Stimulated activated CD4-positive, alpha-beta T cell treated with anti-CD3 and anti-CD28 coated beads, Interleukin-1b, Interleukin-23, amount 100 ng/mL, for 4 hours (primary cell): ENCODE measurements at places on chromosomes 11 and 22.

- peak; percentile 5 for DNase-seq
These were observed at the start of gene LARGE1 for GRCh38 chr22:33920197-33920540. Gene LARGE1 (minus strand): TSS chr22:33920476.

DNA sequence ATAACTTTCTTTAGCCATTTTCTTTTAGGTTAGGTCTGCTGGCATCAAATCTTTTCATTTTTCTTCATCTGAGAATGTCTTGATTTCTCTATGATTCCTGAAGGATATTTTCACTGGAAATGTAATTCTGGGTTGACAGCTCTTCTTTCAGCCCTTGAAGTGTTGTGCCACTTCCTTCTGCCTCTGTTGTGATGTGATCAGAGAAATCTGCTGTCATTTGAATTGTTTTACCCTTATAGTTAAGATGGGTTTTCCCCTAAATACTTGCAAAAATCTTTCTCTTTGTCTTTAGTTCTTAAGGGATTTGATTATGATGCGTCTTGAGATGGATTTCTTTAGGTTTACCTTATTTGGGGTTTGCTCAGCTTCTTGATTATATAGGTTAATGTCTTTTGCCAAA is 23.0 kb downstream of the USP47 start:
- no peak for DNase-seq

DNA sequence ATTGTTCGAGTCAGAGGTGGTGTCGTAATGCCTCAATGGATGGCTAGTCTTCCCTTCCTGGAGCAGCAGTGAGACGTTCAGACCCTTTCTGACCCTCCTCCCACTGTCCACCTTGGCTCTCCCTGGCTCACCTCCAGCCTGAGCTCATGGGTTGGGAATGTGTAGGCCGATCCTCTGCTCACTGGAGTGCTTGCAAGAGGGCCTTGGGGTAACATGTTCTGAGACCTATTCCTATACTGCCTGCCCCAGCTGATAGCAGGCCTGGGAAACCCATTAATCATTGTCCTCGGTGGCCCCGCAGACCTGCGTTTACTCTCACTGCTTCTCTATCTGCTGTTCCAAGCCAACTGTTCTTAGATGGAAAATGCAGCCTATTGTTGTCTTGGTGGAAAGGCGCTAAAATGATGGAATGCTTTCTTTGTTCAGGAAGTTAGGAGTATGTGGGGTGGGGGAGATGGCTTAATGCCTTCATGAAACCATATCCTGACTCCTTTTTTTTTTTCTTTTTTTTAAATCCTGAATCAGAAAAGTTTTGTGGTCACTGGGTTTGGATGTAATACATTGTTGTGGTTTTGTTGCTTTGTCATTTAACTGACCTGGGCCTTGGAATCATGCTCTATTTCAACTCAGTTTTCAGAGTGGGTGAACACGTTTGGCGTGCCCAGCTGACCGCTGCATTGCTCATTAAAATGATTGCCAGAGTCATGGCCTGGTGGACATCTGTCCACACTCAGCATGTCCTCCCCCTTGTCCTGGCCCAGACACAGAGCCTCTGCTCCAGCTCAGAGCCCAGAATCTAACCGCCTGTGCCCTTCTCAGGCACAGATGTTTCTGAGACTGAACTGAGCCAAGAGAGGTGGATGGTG is 72.5 kb downstream of the MICAL2 start:
- DNase-seq, result no peak

DNA sequence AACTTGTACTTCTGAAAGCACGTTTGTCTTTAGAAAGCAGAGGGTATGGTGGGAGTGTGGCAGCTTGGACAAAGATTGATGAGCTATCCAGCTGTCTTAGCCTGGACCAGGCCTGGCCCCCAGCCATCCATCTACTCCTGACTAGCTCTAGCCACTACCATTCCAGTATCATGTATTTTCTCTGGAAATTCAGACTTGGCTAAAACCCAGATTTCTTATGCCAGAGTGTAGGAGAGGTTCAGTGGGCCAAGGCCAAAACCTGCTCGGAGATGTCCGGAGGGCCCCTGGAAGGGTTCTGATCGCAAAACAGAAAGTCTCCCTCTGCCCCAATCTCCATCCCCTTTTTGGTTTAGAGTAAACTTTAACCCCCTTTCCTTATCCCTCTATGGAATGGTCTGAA is 24.8 kb upstream of the MTCH2 start:
- DNase-seq, result no peak

DNA sequence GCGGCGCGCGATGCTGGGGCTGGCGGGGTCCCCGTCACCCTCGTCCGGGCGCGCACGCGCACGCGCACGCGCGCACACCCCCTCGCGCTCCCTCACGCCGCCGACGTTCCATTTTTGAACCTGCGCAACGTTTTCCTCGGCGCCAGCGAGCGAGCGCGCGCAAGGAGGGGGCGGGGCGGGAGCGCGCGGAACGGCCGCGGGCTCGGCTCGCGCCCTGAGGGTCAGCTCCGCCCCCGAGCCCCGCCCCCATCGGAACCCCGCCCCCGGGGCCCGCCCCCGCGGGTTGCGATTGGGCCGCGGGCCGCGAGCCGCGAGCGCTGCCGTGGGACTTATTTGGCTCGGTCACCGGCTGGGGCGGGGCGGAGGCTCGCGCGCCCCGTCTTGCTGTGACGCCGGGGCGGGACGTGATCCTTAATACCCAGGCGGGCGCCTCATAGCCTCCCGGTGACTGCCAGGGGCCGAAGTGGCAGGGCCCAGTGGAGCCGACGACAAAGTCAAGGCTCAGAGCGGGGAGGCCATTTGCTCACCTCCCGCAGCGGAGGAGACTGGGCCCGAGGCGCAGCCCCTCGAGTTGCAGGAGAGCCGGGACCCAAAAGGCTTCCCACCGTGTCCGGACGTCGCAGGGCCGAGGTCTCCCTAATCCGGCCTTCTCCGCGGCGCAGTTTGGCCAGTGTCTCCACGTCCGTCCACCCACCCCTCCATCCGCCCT is at the start of gene CBX7:
Gene CBX7, minus strand, starts transcription at position 170 of the 709 bp plus-strand sequence. CDS start 236 bp downstream, outside the sequence.
- DNase-seq, result peak; percentile 84

DNA sequence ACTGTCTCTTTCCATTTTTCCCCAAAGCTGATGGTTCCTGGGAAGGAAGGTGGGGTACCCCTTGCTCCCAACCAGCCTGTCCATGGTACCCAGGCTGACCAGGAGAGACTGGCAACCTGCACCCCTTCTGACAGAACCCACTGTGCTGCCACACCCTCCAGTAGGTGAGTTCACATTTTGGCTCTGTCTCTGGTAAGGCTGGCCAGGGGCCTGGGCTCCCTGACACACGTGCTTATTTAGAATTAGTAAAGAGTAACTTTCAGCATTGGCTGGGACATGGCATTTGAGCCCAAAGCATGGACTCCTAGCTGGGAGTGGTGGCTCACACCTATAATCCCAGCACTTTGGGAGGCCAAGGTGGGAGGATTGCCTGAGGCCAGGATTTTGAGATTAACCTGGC is 35.1 kb downstream of the ARHGAP1 start:
- no peak for DNase-seq

GRCh38 chr11:126088999-126089398 is 26.3 kb upstream of the CDON start:
- DNase-seq, result no peak

DNA sequence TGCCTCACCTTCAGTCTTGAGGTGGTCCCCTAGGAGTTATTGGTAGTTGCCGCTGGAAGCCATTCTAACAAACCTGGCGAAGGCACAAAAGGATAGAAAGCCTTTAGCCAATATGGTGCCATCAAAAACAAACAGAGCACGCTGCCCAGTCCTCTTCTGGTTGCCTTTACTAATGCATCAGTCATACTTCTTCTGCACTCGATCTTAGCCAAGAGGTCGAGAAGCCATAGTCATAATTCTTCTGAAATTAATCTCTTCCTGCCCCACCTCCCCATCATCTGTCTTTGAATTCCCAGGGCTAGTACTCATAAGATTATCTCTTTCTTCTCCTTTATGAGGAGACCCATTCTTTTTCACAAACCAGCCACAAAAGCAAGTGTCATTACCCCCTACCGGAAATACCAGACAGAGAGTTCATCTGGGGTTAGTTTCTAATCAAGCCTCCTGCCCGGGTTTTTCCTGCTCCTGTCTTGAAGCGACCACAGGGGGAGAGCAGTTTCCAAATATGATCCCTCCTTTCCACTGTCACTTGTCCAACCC is 21.4 kb upstream of the EHF start:
- no peak for DNase-seq

DNA sequence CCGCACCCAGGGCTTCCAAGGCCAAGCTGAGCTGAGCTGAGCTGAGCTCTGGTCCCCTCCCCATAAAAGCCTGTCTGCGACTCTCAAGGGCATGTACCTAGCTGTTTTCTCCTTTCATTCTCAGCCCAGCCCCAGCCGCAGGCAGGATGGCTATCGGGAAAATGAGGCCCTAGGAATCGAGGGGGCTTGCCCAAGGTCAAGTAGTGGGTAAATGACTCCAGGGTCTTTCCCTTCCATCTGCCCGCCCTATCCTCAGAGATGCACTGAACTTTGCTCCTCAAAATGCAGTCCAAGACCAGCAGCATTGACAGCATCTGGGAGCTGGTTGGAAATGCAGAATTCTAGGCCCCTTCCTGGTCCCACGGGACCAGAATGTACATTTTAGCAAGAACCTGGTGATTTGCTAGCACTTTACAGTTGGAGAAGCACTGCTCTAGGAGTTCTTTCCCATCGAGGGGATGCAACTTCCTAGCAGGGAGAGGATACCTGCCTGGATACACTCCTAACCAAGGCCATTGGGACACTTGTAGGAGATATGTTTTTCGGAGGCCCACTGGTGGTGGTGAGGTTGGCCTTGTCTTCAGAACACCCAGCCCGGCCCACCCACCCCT is 43.2 kb upstream of the ACCSL start:
- no peak for DNase-seq

- DNase-seq, result no peak
These were observed 50.0 kb downstream of the TMEM123 start for GRCh38 chr11:102402548-102402947.

DNA sequence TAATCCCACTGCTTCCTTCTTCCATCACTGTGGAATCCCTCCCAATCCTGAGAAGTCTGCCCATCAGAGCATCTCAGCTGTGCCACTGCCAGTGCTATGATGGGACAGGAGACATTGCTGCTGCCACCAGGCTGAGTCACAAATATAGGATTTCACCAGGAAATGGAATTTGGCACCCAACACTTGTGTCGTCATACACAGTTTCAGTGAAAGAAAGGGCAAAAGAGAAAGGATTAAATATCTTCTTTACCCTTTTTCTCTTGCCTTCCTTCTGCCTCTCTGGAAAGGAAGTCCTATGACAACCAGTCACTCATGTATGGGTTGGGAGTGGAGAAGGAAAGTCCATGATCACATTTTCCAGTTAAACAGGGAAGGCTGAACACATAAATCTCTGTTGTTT is 133.4 kb downstream of the SPON1 start:
- no peak for DNase-seq

GRCh38 chr22:37344735-37345449 is 62.6 kb downstream of the CYTH4 start:
- no peak for DNase-seq

- DNase-seq, result no peak
These were observed at the start of gene TBX1 for GRCh38 chr22:19760058-19760950. Gene TBX1 (plus strand): TSS chr22:19760778. CDS start chr22:19760844, 66 bp downstream.

DNA sequence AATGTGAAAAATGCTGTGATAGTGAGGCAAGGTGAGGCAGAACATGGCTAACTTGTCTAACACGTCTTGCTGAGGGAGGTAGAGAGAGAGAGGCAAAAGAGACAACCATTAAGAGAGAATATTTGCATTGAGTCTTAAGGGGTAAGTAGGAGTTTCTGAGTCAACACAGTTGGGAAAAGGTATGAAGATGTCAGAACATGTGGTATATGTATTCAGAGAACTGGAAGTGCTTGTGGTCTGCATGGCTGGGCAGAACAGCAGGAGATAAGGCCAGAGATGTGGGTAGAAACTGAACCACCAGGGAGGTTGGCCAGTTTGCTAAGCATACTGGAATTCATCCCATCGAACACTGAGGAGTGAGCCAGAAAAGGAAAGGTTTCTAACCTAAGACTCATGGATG is 25.0 kb upstream of the SLC5A1 start:
- no peak for DNase-seq

GRCh38 chr11:84526250-84526649 is 1100.9 kb downstream of the DLG2 start:
- no peak for DNase-seq

GRCh38 chr11:128453444-128454336 is 133.7 kb downstream of the ETS1 start:
- no peak for DNase-seq

DNA sequence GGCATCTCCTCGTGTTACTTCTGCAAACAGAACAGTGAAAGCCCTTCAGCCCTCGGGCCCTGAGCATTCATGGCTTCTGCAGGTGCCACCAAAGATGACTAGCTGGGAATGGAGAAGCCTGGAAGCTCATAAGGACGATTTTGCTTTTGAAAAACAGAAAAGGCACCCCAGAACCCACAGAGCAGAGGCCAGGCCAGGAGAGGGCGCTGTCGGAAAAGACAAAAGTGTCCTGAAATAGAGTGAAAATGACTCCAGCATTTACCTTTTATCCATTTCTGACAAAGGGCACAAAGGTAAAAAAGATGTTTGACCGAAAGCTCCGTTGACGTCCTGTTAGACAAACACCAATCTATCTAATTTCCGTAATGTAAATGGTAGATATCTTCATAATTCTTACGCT is 37.6 kb downstream of the ZNF195 start:
- peak; percentile 64 for DNase-seq

GRCh38 chr22:49905465-49905864 is 12.8 kb downstream of the ALG12 start:
- DNase-seq, result no peak

DNA sequence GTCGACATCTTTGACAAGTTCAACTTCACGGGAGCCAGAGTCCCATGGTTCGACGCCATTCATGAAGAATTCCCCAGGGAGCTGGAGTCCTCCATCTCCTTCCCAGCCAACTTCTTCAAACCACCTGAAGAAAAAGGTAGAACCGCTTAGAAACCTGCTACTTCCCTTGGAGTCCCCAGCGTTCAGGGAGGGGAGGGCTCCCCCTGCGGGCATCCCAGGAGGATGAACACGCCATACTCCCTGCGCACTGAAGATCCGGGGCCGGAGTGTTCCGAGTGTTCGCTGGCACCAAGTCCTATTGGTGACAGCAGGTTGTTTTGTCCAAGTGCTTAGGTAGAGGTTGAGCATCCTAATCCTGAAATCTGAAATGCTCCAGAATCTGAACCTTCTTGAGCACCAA is 51.7 kb upstream of the PRODH start:
- no peak for DNase-seq

DNA sequence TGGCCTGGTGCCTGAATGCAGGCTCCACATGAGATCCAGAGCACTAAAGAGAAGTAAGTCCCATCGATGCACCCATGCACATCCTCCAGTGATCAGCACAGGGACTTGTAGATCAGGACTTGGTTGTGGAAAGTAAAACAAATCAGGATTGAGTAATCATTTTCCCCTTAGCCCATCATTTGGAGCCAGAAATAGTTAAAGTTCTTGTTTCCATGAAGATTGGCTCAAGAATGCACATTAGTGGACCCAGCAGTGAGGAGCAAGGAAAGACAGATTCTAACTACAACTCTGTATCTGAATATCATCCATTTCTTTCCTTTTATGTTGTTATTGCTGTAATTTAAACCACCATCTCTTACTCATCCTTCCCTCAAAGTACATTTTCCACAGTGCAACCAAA is 19.1 kb downstream of the CCDC83 start:
- no peak for DNase-seq

GRCh38 chr11:70506658-70506970 is 108.3 kb downstream of the CTTN start:
- no peak for DNase-seq

- DNase-seq, result no peak
These were observed 12.5 kb downstream of the OR5B3 start for GRCh38 chr11:58394195-58394594.

GRCh38 chr11:76459299-76459698 is 14.5 kb downstream of the EMSY start:
- no peak for DNase-seq

GRCh38 chr11:118620529-118621070 is 13.2 kb downstream of the PHLDB1 start:
- no peak for DNase-seq

GRCh38 chr11:125376856-125377255 is 119.2 kb downstream of the FEZ1 start:
- no peak for DNase-seq
